ENCODE measurements at places on chromosomes 7 and 10. TPM values are rescaled to one million over a fixed set of nuclear protein-coding genes. Genes with fewer than 3 reads are reported as not detected.

MRPS33 gene
- 4.6 TPM for total RNA-seq

GRCh38 chr7:33108554-33109004 is 625 bp downstream of the RP9 start:
- H3K27ac ChIP-seq: peak overlapping the region; percentile 69
- H3K27me3 ChIP-seq: no peaks in the 10 kb centered on the region
- peaks cover 35% of the 10 kb centered on the region for H3K4me1 ChIP-seq
- DNase-seq: no peak
- H3K4me3 ChIP-seq: peak overlapping the region; percentile 64

DNA sequence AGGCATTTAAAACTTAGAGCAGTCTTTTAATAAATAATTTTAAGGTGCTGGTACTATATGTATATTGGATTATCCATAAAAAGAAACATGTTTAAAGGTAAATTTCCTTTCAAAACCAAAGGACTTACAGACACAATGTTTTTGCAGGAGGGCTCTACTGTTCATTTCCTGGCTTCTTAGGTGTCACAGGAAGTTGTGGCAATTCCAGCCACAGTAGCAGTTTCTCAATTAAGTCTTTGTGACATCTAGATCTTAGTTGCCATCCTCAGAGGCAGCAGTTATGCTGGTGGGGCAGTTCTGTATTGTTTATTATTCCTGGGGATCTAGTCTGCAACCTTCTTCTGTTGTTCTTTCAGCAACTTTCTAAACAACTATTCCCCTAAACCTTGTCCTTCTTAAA is 460.1 kb downstream of the MAGI2 start:
- no peaks in the 10 kb centered on the region for H3K36me3 ChIP-seq
- no peak for DNase-seq
- H3K4me1 ChIP-seq: no peaks in the 10 kb centered on the region

DNA sequence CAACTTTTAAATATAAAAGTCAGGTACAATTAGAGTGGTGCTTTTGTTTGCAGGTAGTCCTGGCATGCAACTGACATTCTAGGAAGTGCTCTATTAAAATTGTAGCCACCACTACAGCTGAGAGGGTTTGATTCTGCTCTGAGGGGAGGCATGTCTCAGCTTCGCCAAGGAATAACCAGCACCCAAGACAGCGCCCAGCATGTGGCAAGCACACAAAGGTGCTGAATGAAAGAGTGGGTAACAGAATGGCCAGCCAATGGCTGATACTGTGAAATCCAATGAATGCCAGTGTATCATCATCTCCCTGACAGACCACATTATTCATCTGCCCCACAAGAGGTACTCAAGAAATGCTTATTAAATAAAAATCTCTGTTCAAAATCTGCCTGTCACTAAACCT is 6.9 kb downstream of the PARP12 start:
- no peak overlapping the region for H3K4me3 ChIP-seq
- no peak overlapping the region for H3K27ac ChIP-seq
- peaks cover 26% of the 10 kb centered on the region for H3K4me1 ChIP-seq
- no peak for DNase-seq
- H3K36me3 ChIP-seq: no peaks in the 10 kb centered on the region

DNA sequence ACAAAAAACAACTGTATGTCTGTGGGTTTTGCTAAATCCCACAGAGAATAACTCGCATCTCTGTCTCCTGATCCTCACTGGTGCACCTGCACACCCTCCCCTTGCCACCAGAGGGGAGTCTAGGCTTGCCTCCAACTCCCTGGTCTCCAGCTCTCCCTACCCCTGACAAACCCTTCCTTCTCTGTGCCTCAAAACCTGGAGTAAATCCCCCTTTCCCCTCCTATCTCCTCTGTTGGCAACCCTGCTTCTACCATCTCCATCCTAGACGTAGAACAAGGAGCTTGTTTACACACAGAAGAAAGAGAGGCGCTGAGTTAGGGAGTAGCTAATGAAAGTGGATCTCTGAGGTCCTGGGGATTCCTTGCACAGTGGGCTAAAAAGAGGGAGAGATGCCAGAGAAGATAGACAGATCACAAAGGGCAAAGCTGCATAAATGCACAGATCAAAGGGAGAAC is 6.0 kb downstream of the MBLAC1 start:
- no peak overlapping the region for H3K27ac ChIP-seq
- H3K36me3 ChIP-seq: no peaks in the 10 kb centered on the region
- H3K4me1 ChIP-seq: peaks cover 34% of the 10 kb centered on the region
- no peaks in the 10 kb centered on the region for H3K27me3 ChIP-seq
- DNase-seq: peak; percentile 78

DNA sequence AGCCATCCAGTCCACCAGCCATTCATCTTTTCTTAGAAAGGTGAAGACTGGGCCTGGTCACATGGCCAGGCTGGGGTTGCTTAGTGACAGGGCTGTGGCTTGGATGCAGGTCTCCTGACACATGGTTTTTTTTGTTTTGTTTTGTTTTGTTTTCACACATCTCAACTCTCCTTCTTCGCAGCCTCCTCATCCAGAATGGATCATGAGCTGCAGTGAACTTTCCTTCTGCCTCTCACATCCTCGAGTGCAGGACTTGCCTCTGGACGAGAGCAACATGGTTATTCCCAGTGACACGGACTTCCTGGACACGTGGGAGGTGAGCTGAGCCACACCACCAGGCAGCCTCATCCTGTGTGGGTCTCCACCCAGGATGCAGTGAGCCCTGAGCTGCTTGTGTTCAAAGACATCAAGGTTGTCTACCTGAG is 9.5 kb downstream of the AKR1E2 start:
- no peak for DNase-seq
- H3K27ac ChIP-seq: no peak overlapping the region
- no peaks in the 10 kb centered on the region for H3K36me3 ChIP-seq
- H3K4me1 ChIP-seq: peaks cover 3% of the 10 kb centered on the region

- no peak for DNase-seq
- H3K4me3 ChIP-seq: no peak overlapping the region
- no peak overlapping the region for H3K27ac ChIP-seq
- H3K27me3 ChIP-seq: no peaks in the 10 kb centered on the region
- no peaks in the 10 kb centered on the region for H3K4me1 ChIP-seq
These were observed 69.8 kb upstream of the PLXNA4 start for GRCh38 chr7:132646052-132646451.

DNA sequence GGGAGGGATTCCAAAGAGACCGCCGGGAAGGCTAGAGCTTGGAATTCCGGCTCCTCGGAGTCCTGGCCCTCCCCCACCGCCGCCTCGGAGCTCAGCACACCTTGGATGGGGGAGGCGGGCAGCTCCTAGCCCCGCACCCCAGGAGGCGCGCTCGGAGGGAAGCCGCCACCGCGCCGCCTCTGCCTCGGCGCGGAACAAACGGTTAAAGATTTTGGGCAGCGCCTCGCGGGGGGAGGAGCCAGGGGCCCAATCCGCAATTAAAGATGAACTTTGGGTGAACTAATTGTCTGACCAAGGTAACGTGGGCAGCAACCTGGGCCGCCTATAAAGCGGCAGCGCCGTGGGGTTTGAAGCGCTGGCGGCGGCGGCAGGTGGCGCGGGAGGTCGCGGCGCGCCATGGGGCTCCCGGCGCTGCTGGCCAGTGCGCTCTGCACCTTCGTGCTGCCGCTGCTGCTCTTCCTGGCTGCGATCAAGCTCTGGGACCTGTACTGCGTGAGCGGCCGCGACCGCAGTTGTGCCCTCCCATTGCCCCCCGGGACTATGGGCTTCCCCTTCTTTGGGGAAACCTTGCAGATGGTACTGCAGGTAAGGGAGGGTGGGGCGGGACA is at the start of gene CYP26A1:
CYP26A1 (plus strand) TSS at position 355 of the 608 bp plus-strand sequence; CDS start at position 397, 42 bp downstream.
- no peaks in the 10 kb centered on the region for H3K36me3 ChIP-seq
- H3K4me1 ChIP-seq: peaks cover 31% of the 10 kb centered on the region
- peaks cover 22% of the 10 kb centered on the region for H3K27me3 ChIP-seq

Measured in body of pancreas (tissue), 4 donors.